Esophagus squamous epithelium (tissue), 5 donors: ENCODE measurements at places on chromosomes 2 and 18.

- no peak for DNase-seq
Measured at GRCh38 chr2:174248998-174249592, 763 bp upstream of the OLA1 start.

DNA sequence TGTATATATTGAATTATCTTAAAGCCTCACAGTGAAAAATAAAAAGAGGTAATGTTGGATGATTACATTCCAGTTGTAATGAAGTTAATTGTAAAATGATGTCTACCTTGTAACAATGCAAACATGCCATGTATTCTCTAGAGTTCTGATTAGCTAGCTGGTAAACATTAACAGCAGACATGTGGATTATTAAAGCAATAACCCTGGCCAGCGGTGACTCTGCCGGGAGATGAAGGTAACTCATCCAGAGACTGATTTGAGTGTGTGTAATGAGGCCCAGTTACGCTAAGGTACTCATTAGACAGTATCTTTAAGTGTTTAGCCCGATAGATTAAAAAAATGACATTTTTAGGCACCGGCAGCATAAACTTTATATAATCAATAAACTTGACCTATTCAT lies 79.6 kb upstream of the REV1 start:
- DNase-seq = no peak

- DNase-seq = no peak
Measured at GRCh38 chr2:224946895-224947294, 95.4 kb downstream of the DOCK10 start.

DNA sequence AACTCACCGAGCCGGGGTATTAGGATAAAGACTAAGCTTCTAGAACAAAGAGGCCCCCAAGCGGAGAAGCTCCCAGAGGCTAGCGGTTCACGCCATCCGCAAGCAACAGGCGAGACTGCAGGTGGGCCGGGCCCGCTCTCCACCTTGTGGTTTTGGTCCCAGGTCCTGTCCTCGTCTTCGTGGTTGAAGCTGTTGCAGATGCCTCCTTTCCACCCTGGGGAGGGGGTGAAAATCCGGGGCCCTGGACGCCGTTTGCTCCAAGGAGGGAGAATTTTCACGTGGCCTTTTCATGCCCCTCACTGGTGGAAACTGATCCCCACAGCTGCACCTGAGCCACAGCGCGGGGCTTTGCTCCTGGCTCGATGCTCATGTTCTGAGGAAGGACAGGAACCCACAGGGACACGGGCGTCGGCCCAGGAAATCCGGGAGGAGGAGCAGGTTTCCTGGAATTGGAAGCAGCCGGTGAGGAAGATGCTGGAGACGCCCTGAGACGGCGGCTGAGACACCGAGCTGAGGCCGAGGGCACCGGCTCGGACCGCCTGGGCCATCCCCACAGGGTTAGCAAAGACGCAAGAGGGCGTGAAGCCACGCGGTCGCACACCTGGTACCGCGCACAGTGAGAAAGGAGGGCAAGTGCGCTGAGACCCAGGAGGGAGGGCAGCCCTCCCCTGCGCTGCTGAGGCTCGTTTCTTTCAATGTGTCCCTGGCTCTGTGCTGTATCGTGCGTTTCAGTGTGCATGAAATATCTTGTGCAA lies 54.7 kb upstream of the SALL3 start:
- DNase-seq = no peak

GRCh38 chr18:28504066-28504465 lies 327.1 kb upstream of the CDH2 start:
- DNase-seq = no peak
